ENCODE measurements at places on chromosomes 12 and 14. TPM values are rescaled to one million over a fixed set of nuclear protein-coding genes. Genes with fewer than 3 reads are reported as not detected.

The AVPR1A gene
- total RNA-seq = not detected

The BATF gene
- 0.22 TPM for total RNA-seq

The ACTR6 gene
- total RNA-seq = 22.4 TPM

- H3K27ac ChIP-seq = no peak overlapping the region
- no peaks in the 10 kb centered on the region for H3K36me3 ChIP-seq
- DNase-seq = no peak
- H3K27me3 ChIP-seq = no peaks in the 10 kb centered on the region
- no peak overlapping the region for H3K4me3 ChIP-seq
- no peaks in the 10 kb centered on the region for H3K4me1 ChIP-seq
These were observed 220.3 kb downstream of the NELL2 start for GRCh38 chr12:44655846-44656245.

DNA sequence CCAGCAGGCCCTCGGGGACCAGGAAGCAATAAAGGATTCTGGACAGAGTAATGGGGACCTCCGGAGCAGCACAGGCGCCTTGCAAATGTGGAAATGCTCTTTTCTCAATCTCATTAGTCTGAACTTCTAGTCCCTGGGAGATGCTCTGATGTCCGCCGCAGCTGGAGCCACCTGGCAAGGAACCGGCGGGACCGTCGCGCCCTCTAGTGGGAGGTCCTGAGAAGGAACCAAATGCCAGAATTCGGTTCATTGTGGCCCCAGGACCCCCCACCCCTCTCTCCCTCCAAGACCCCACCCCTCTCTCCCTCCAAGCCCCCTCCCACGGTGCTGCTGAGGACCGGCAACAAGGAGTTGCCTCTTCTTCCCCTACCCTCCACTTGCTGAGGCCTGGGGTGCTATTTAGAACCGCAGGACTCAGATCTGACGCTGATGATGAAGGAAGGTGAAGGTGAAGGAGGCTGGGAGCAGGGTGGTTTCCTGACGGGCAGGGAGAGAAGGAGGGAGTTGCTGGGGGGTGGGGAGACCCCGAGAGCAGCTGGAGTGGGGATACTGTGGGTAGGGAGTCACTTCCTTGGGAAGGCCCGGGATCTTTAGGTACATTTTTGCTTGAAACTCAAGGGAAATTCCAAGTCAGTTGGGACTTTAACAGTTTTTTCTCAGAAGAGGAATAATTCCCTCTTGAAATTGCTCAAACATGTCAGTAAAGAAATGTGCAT lies 42.5 kb downstream of the SMIM41 start:
- no peak overlapping the region for H3K27ac ChIP-seq
- H3K4me3 ChIP-seq = no peak overlapping the region
- H3K36me3 ChIP-seq = no peaks in the 10 kb centered on the region
- DNase-seq = no peak
- H3K4me1 ChIP-seq = peaks cover 71% of the 10 kb centered on the region
- H3K27me3 ChIP-seq = peaks cover 26% of the 10 kb centered on the region

- H3K4me1 ChIP-seq = no peaks in the 10 kb centered on the region
- no peak overlapping the region for H3K27ac ChIP-seq
- no peaks in the 10 kb centered on the region for H3K36me3 ChIP-seq
- H3K4me3 ChIP-seq = no peak overlapping the region
- peaks cover 7% of the 10 kb centered on the region for H3K27me3 ChIP-seq
These were observed 117.6 kb downstream of the KIF26A start for GRCh38 chr14:104256025-104256424.

DNA sequence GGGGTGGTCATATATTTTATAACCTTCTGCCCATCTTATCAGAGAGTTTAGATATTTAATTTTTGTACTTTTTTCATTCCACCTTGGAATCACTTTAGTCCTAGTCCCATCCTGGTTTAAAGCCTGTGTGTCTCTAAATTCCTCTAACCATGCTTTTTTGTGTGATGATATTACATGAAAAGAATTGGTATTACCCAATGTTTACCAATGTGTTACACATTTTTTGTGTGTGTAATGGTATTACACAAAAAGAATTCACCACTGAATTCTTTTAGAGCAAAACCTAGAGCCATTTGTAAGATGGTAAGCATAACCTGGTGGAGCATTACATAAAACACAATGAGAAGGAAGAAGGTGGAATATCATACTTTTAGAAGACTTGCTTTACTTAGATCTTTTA lies 77.5 kb downstream of the FAR2 start:
- no peaks in the 10 kb centered on the region for H3K4me1 ChIP-seq
- no peak overlapping the region for H3K4me3 ChIP-seq
- no peak for DNase-seq
- no peaks in the 10 kb centered on the region for H3K27me3 ChIP-seq
- H3K27ac ChIP-seq = no peak overlapping the region

All from HepG2 (cell line).